Activated naive CD8-positive, alpha-beta T cell treated with anti-CD3 and anti-CD28 coated beads for 36 hours (primary cell): ENCODE measurements at places on chromosomes 6 and 20. TPM values are rescaled to one million over a fixed set of nuclear protein-coding genes. Genes with fewer than 3 reads are reported as not detected.

DNA sequence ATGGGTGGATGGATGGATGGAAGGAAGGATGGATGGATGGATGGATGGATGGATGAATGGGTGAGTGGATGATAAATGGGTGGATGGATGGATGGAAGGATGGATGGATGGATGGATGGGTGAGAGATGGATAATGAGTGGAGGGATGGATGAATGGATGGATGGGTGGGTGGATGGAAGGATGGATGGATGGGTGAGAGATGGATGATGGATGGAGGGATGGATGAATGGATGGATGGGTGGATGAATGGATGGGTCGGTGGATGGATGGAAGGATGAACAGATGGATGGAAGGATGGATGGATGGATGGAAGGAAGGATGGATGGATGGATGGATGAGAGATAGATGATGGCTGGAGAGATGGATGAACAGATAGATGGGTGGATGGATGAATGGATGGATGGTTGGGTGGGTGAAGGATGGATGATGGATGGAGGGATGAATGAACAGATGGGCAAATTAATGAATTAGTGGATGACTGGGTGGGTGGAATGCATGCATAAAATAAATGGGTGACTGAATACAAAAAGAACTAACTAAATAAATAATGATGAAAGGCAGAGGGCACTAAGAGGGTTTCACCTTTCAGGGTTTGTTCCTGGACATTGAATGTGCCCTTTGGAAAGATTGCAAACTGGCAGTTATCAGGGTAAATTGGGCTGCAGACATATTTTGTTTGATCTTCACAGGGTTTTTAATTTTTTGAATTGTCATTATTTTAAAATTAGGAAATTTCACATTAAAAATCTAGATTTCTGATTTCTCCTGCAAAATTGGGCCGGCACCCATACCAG lies 50.9 kb upstream of the PTPN1 start:
- peaks cover 27% of the 10 kb centered on the region for H3K27me3 ChIP-seq
- no peak overlapping the region for H3K27ac ChIP-seq
- H3K4me3 ChIP-seq, result no peak overlapping the region
- H3K36me3 ChIP-seq, result no peaks in the 10 kb centered on the region
- DNase-seq, result no peak
- H3K4me1 ChIP-seq, result peaks cover 6% of the 10 kb centered on the region

DNA sequence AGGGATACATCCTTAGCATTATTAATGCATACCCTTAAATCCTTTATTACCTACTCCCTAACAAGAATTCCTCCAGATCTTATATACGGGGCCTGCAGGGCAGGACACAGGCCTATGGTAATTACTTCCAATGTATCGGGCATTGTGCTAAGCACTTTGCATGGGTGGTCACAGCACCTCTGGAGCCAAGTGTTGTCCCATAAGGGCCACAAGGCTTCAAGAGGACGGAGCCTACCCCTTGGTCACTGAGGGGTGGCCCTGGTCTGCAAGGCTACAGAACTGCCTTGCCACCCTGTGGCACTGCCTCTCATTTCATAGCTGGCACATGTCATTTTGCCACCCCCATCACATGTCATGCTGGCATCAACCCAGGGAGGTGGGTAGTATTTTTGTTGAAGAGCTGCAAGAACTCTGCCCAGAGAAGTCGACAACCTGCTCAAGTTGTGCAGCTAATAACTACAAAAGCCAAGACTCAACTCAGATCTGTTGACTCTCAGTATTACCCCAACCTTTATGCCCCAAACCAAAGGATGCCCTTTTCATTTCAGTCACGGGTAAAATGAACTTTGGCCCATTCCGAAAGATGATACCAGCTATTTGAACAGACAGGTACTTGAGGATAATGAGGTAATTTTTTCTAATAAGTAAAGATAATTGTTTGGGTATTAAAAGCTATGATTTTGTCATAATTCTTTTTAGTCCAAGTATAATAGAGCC lies 144.1 kb upstream of the AKAP12 start:
- H3K4me3 ChIP-seq, result no peak overlapping the region
- no peaks in the 10 kb centered on the region for H3K27me3 ChIP-seq
- DNase-seq, result no peak
- H3K4me1 ChIP-seq, result peaks cover 2% of the 10 kb centered on the region

DNA sequence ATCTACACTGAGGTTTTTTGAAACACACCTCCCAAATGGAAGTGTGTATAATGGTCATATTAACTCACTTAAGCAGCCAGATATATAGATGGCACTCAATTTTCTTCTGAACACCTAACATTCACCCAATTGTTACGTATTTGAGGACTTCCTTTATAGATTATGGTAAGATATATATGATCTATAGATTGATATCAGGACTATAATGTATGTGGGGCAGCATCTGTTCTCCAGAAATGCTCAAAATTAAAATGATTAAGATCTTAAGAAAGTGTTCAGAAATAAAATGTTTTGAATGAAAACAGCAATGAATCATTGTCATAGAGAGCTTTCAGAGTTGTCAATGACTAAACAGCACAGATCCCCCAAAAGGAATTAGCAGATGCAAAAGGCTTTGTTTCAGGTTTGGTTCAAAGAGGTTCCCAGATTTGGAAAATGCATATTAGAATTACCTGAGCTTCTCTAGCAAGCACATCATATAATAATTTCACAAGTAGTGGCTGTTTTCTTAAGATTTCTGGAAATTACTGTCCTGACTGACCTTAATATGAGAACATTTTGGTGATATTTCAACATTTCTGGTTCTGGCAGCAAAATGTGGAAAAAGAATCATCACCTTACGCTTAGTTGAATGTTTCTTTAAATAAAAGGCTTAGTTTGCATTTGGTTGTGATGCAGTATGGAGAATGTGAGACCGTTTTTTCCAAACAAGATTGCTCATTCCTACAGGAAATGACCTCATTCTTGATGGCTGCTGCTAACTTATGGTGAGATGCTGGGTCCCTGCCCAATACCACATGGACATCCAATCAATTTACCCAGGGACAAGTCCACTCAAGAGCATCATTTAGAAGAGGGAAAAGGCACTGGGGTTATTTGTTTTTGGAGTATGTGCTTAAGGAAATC lies 31.5 kb downstream of the TRAF3IP2 start:
- H3K4me1 ChIP-seq, result peaks cover 27% of the 10 kb centered on the region
- H3K27ac ChIP-seq, result peak overlapping the region; percentile 71
- no peak overlapping the region for H3K4me3 ChIP-seq
- H3K27me3 ChIP-seq, result no peaks in the 10 kb centered on the region

The CHRNA4 gene
- not detected for total RNA-seq

The TMEM217 gene
- total RNA-seq, result 4.9 TPM

DNA sequence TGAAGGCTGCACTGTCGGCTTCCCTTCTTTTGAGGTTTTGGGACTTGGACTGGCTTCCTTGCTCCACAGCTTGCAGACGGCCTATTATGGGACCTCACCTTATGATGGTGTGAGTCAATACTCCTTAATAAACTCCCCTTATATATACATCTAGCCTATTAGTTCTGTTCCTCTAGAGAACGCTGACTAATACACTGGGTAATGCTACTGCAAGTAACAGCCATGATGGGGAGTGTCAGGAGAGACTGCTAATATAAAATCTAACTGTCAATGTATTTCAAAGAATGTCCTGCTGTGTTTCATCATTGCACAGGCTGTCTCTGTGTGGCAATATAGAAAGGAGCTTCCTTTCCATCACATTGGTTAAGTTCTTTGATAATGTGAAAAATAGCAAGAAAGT lies 57.7 kb upstream of the UST start:
- H3K27ac ChIP-seq, result no peak overlapping the region
- H3K27me3 ChIP-seq, result no peaks in the 10 kb centered on the region
- no peaks in the 10 kb centered on the region for H3K36me3 ChIP-seq
- no peak for DNase-seq
- no peak overlapping the region for H3K4me3 ChIP-seq

- no peak overlapping the region for H3K4me3 ChIP-seq
These were observed 50.6 kb upstream of the TBC1D7 start for GRCh38 chr6:13378669-13379590.

- peaks cover 71% of the 10 kb centered on the region for H3K36me3 ChIP-seq
- peaks cover 71% of the 10 kb centered on the region for H3K4me1 ChIP-seq
- peak overlapping the region; percentile 81 for H3K27ac ChIP-seq
- H3K4me3 ChIP-seq, result no peak overlapping the region
- H3K27me3 ChIP-seq, result no peaks in the 10 kb centered on the region
These were observed 107.6 kb upstream of the TRAF3IP2 start for GRCh38 chr6:111713236-111713635.

DNA sequence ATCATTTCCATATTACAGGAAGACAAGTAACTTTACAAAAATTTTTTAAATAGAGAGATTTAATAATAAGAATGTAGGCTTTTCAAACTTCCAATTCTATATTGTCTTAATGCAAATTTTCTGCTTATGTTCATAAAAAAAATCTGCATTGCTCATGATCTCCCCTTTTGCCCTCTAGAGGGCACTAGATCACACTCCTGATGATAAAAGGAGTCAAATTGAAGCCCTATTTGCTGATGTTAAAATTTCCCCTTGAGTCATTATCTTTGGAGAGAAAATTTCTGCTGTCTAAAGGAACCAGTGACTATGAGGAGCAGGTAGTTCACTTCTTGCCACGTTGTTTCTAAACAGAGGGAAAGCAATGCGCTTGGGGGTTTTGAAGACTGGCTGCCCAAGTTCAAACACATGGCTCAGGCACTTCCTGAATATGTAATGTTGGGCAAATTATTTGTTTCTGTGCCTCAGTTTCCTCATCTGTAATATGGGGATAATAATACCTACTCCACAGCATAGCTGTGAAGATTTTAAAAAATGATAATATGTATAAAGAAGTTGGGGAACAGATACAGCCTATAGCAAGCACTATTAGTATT lies 874.2 kb downstream of the TFAP2A start:
- H3K36me3 ChIP-seq, result no peaks in the 10 kb centered on the region
- no peak overlapping the region for H3K27ac ChIP-seq
- no peaks in the 10 kb centered on the region for H3K4me1 ChIP-seq
- H3K4me3 ChIP-seq, result no peak overlapping the region
- DNase-seq, result no peak

The RBBP9 gene
- total RNA-seq, result 18.3 TPM

- peaks cover 6% of the 10 kb centered on the region for H3K27me3 ChIP-seq
- no peak for DNase-seq
- no peak overlapping the region for H3K27ac ChIP-seq
- no peak overlapping the region for H3K4me3 ChIP-seq
These were observed 13.6 kb upstream of the RIPOR3 start for GRCh38 chr20:50704971-50705370.

GRCh38 chr6:37635319-37635718 lies 62.4 kb downstream of the MDGA1 start:
- H3K4me3 ChIP-seq, result no peak overlapping the region
- H3K4me1 ChIP-seq, result peaks cover 7% of the 10 kb centered on the region
- DNase-seq, result no peak
- no peaks in the 10 kb centered on the region for H3K36me3 ChIP-seq
- no peak overlapping the region for H3K27ac ChIP-seq

DNA sequence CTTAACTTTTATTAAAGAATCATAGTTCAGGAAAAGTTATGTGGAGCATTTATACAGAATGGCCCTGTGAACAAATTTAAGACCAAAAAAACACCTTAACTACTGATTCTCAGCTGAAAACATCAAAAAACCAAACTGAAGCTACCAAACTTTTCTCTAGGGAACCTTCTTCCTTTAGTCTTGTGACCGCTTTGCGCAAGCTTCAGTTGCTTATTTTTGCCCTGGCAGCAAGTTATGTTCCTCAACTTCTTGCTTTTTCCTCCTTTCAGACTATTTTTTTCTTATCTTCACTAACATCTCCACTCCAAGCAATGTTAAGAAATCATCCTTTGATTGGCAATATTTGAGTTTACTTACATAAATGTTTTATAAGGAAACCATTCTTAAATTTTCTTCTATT lies 100.1 kb downstream of the MYB start:
- DNase-seq, result no peak
- H3K36me3 ChIP-seq, result peaks cover 10% of the 10 kb centered on the region
- H3K27ac ChIP-seq, result no peak overlapping the region

DNA sequence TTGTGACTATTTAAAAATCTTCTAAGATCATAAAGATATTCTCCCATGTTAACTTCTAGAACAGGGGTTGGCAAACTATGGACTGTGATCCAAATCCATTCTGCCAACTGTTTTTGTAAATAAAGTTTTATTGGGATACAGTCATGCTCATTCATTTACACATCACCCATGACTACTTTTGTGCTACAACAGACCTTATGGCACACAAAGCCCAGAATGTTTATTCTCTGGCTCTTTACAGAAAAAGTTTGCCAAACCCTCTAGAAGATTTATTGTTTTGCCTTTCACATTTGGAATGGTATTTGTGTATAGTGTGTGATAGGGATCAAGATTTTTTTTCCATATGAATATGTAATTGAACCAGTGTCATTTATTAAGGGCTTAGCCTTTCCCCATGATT lies 341.7 kb downstream of the CD83 start:
- no peaks in the 10 kb centered on the region for H3K36me3 ChIP-seq
- H3K27me3 ChIP-seq, result no peaks in the 10 kb centered on the region
- H3K4me3 ChIP-seq, result no peak overlapping the region
- no peak overlapping the region for H3K27ac ChIP-seq

DNA sequence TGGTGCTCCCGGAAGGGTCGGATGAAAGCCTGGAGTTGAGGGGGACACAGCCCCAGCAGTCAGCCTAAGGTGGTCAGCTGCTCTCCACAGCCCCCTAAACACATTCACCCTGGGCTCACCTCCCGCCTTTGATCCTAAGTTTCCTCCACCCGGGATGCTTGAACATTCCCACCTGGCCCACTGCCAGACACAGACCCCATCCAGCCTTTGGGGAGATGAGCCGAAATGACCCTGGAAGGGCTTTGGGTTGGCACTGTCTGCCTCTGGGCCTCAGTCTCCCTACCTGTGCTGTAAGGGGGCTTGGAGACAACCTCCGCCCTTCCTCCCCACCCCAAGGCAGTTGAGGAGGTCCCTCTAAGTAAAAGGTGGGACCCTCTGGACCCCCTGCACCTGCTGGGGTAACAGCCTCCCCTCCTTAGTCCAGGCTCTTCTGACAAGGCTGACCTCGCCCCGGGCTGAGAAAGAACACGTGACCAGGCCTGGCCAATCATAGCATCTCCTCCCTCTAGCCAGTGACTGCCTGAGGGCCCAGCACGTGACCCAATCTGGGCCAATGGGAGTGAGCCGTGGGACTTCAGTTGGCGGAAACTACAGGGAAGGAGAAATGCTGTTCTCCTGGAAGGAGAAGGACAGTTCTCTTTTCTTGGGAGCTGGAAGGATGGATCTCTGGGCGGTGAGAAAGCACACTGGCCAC lies 16.9 kb upstream of the UBE2V1 start:
- no peak overlapping the region for H3K4me3 ChIP-seq
- no peak overlapping the region for H3K27ac ChIP-seq
- H3K27me3 ChIP-seq, result no peaks in the 10 kb centered on the region
- H3K4me1 ChIP-seq, result no peaks in the 10 kb centered on the region
- peaks cover 19% of the 10 kb centered on the region for H3K36me3 ChIP-seq
- DNase-seq, result peak; percentile 17

DNA sequence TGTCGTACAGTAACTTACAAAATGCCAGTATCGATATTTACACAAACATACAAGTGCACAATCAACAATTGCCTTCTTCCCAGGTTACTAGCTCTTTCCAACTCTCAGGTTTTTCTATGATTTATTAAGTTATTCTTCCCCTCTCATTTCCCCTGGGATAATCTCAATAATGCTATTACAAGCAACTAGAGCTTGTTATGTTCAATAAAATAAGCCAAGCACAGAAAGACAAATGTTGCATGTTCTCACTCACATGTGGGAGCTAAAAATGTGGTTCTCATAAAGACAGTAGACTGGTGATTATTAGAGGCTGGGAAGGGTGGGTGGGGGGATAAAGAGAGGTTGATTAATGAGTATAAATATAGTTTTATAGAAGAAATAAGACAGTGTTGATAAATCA lies 577.1 kb downstream of the HACE1 start:
- DNase-seq, result no peak
- H3K4me1 ChIP-seq, result no peaks in the 10 kb centered on the region
- no peaks in the 10 kb centered on the region for H3K27me3 ChIP-seq
- H3K4me3 ChIP-seq, result no peak overlapping the region
